ENCODE measurements at places on chromosomes 11 and 22.

GRCh38 chr11:269146-269890, 8.9 kb upstream of the NLRP6 start:
- DNase-seq: peak; percentile 79

GRCh38 chr22:43795320-43795719, 16.8 kb downstream of the EFCAB6 start:
- no peak for DNase-seq

GRCh38 chr11:67285541-67286498, 3.3 kb upstream of the ANKRD13D start:
- DNase-seq: no peak

DNA sequence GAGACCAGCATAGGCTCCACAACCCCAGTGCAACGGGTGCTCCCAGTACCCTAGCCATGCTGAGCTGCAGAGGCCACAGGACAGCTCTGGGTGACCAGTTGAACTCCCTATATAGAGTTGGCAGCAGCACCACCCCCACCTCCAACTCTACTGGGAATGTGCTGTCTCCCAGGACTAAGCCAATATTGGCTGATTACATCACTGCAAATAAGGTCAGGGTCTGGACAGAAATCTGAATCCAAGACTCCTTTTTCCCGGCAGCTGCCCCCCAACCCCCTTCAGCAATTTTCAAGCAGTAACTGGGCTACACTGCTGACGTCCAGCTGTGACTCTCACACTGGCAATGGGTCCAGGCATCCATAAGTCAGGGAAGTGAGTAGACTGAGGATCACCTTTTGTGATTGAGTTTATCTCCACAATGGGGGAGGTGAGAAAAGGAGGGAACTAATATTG, at the start of gene HPX:
Gene HPX (minus strand): TSS at position 82 of the 453 bp plus-strand sequence. CDS start 24 bp downstream, at position 58.
- no peak for DNase-seq

- no peak for DNase-seq
Measured at GRCh38 chr11:115134926-115135325, 369.3 kb downstream of the CADM1 start.

- peak; percentile 61 for DNase-seq
Measured at GRCh38 chr11:6357222-6357621, 33.1 kb upstream of the SMPD1 start.

- DNase-seq: no peak
Measured at GRCh38 chr11:126512741-126513715, 157.5 kb downstream of the ST3GAL4 start.

- DNase-seq: peak; percentile 49
Measured at GRCh38 chr22:36901411-36902142, 11.9 kb upstream of the CSF2RB start.

DNA sequence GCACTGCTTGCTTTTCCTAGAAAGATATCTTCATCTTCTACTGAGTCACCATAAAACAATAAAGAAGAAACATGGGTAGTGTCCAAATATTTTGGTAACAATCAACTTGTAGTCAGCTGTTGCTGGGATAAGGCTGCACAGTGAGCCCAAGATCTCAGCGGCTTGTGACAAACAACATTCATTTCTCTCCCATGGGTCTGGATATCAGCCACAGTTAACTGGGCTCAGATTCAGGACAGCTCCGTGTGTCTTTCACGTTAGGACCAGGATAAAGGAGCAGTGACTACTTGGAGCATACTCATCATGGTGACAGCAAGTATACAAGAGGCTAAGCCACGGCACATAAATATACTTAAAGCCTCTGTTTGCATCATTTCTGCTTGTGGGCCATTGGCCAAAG, 27.9 kb upstream of the GRK3 start:
- no peak for DNase-seq

DNA sequence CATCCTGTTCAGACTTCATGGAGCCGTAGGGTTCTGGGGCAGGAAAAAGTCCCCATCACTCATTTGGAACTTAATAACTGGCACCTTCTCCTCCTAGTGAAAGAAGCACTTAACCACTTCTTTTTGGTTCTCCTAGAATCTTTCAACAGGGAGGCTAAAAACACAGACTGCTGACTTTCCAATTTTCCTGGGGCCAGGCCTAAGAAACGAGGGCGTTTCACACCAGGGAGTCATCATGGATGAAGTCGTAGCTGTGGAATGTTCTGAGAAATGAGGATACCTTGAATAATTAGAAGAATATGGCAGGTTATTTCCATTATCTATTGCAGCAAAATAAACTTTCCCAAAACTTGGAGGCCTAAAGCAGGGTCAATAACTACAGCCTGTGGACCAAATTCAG, 26.0 kb upstream of the API5 start:
- DNase-seq: no peak

DNA sequence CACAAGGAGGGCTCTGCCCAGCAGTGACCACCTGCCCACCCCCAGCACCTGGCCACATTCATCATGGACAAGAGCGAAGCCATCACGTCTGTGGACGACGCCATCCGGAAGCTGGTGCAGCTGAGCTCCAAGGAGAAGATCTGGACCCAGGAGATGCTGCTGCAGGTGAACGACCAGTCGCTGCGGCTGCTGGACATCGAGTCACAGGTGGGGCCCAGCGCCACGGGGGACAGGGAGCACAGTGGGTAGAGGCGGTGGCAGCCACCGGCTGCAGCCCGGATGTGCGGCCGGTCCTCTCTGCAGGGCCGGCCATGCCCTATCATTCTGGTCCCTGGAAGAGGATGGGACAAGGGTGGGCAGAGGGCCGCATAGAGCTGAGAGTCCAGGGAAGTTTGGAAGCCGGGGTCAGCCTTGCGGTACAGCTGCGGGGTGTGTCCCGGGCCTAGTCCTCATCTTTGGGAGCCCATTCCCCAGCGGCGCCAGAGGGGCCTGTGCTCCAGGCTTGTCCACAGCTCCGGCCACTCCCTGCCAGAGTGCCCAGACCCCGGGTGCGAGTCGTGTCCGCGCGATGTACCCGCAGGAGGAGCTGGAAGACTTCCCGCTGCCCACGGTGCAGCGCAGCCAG, 14.1 kb downstream of the EPS8L2 start:
- DNase-seq: no peak

DNA sequence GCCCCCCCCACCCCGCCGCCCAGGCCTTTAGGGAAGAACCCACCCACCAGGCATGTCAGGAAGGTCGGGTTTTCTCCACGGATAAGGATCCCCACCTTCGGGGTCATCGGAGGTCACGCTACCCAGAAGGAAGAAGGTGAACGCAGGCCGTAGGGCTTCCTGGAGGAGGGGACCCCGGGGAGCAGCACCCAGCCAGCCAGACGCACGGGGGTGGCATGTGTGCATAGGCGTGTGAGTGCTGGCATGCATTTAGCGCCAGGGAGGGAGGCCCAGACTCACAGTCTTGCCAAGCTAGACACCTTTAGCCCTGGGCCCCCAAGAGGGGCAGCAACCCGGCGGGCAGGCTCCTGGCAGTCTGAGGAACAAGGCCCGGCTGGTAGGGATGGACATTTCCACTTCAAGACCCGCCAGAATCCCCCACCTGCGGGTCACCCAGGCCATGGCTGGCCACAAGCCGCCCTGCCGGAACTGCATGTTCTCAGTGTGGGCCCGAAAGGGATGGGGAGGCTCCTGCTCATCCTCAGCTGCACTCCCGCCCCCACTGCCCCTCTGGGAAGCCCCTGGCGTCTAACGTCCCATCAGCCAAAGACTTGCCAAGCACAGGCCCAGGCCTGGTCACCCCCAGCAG, 16.7 kb upstream of the PIM3 start:
- DNase-seq: no peak

DNA sequence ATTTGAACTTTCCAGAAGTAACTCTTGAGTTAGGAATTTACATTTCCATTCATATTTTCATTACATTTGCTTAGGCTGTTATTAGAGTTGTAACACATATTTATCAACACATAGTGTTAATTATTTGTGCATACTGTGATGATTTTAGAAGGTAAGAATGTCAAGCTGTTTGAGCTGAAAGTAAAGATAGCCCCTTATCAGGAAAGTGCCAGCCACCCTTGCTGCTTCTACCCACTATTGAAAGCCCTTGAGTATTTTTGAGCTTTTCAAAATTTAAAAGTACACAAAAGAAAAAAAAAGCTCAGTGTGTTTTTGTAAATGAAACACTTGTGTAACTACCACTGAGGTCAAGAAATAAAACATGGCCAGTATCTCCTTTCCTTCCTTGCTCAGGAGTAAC, 8.0 kb downstream of the APLP2 start:
- DNase-seq: no peak

DNA sequence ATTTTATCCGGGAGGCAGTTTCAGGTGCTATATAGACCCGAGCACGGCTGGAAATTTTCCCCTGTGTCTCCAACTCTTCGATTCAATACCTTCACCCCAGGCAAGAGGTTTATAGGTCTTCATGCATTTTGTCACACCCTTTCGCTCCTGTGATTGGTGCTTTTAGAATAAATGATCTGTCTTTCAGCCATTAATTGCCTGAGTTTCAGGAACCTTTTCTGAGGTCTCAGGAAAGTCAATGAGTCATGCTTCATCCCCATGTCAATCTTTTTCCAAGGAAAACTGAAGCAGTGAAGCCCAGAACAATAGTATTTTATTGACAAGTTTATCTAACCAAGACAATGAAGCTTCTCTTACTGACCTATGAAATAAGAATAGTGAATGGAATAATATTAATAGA, 29.9 kb downstream of the FAM181B start:
- DNase-seq: no peak

DNA sequence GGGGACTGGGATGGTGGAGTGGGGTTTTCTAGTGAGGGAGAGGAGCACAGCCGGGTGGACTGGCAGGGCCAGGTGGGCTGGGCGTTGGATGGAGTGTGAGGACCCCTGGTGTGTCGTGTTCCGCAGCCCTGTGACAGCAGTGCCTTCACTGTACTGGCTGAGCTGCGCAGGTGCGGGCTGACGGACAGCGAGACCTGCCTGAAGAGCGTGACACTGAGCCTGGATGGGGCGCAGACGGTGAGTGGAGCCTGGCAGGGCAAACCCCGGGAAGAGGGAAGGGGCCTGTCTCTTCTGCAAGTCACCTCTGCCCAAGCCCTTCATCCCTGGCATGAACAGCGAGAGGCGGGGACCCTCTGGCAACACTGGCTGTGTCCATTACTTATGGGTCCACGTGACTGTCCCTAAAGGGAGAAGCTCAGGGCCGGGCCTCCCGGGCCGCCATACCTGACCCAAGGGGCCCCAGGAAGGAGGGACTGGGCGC, 10.0 kb downstream of the MUC5AC start:
- no peak for DNase-seq

DNA sequence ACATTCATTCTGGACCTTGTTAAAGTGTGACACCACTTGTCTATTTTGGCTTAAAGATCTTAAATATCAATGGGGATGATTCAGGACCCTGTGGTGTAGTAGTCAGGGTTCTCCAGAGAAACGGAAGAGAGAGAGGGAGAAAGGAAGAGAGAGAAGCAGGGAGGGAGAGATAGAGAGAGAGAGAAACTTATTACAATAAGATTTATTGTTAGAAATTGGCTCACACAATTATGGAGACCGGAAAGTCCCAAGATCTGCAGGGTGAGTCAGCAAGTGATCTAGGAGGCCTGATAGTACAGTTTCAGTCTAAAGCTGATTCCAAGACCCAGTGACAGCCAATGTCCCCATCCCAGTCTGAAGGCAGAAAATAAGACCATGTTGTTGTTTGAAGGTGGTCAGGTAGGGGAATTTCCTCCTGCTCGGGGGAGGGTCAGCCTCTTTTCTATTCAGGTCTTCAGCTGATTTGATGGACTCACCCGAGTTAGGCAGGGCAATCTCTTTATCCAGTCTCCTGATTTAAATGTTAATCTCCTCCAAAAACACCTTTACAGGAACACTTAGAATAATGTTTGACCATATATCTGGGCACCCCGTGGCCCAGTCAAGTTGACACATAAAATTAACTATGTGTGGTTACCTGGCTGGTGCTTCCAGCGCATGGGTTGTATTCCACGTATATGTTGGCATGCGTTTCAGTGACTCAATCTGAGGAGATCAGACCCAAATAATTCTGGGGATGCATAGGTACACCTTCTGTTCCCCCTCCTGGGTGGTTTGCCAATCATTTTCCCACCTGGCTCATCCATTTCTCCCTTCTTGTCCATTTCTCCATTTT, 1350.5 kb downstream of the TBC1D22A start:
- no peak for DNase-seq

DNA sequence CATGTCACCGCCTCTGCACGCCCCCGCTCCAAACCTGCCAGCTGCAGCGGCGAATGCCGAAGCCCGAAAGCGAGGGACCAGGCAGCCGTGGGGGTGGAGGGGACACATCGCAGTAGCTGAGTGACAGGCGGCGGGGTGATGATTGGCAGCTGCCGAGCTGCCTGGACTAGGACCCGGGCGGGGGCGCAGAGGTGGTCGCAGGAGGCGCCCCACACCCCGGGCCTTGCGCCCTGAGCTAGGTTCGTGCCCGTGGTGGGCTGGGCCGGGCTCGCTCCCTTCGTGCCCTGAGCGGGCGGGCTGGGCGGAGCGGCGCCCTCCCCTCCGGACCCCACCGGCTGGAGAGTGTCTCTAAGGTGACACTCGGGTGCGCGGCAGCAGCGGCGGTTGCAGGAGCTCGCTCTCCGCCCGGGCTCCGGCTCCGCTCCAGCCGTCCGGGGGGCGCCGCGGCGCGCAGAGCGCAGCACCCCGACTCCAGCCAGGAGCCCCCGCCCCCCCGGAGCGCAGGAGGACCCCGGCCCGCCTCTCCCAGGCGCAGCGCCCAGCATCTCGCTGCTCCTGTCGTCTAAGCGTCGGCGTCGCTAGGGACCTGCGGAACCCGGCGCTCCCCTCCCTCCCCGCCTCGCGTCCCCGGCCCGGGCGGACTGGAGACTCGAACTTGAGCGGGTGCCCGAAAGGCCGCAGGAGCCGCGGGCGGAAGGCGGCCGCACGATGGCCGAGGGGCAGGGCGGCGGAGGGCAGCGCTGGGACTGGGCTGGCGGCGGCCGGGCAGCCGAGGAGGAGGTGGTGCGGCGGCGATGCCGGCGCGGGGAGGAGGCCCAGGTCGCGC, 14.5 kb upstream of the DGKZ start:
- DNase-seq: peak; percentile 49

- DNase-seq: no peak
Measured at GRCh38 chr11:91871791-91872190, 352.8 kb upstream of the FAT3 start.

- peak; percentile 49 for DNase-seq
Measured at GRCh38 chr11:62614275-62614674, 1.2 kb downstream of the ROM1 start.

DNA sequence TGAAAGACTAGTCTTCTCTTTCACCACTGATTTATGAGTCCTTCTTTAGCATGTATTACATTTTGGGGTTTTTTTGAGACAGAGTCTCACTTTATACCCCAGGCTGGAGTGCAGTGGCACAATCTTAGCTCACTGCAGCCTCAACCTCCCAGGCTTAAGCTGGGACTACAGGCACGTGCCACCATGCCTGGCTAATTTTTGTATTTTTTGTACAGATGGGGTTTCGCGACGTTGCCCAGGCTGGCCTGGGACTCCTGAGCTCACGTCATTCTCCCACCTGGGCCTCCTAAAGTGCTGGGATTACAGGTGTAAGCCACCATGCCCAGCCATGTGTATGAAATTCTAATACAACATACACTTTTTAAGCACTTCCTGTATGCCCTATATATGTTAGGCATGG, 26.3 kb upstream of the CXCR5 start:
- no peak for DNase-seq

GRCh38 chr11:68813773-68814172, 27.9 kb downstream of the CPT1A start:
- DNase-seq: no peak
